Activated CD8-positive, alpha-beta memory T cell treated with anti-CD3 and anti-CD28 coated beads for 4 hours (primary cell): ENCODE measurements at places on chromosomes 3 and 15.

- no peak for DNase-seq
Measured at GRCh38 chr15:77803487-77803886, 170.8 kb upstream of the LINGO1 start.

DNA sequence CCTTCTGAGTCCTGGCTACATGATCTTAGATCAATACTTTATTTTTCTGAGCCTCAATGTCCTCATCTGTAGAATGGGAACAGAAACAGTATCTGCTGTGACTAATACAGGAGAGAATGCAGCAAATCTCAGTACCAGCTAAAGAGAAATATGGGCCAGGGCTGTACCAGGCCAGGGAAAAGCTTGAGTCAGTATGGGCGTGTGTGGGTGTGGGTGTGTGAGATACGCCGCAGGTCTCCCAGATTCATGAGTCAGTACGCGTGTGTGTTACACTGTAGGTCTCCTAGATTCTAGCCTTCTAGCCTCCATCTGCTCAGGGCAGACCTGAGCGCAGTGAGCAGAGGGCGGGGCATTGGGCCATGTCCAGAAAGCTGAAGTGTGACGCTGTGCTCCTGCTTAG, 15.2 kb downstream of the GNAI2 start:
- DNase-seq = no peak

DNA sequence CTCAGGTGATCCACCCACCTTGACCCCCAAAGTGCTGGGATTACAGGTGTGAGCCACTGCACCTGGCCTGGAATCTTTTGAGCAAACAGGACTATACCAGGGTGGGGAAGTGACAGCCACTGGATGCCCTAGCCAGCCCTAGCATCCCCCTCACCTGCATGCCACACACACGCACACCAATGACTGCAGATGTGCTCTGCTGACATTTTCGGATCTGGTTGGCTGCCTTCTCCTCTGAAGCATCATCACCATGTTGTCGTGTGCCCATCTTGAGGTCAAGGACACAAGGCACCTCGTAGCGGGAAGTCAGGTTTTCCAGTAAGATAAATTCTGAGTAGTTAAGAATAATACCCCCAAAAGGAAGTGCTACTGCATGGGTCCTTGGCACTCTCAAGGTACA, 3.7 kb upstream of the NCKIPSD start:
- DNase-seq = no peak

DNA sequence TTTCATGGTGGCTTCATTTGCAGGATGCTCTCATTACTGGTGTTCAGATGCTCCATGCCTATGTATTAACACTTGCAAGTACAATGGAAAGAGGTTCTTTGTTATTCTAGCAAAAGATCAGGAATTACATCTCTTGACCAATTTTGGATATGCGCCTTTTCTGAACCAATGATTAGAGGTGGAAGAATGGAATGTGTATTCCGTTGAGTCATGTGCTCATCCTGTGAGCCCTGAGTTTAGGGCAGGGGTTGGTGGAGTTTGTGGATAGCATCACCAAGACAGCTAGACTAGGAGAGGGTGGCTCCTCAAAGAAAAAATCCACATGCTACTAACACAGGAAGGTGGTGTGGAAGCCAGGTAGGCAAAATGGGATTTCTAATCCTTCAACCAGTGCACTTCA, 80.7 kb upstream of the SLC25A26 start:
- no peak for DNase-seq

DNA sequence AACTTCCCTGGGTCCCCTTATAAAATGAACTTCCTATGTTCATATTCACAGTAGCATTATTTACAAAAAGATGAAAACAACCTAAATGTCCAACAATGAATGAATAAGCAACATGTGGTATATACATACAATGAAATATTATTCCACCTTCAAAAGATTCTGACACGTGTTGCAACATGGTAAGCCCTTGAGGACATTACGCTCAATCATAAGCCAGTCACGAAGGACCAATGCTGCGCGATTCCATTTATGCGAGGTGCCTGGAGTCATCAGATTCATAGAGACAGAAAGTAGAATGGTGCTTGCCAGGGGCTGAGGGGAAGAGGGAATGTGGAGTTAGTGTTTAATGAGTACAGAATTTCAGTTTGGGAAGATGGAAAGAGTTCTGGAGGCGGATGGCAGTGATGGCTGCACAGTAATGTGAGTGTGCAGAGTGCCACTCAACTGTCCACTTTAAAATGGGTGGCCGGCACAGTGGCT, 88.8 kb upstream of the ALDH1A3 start:
- no peak for DNase-seq
